ENCODE measurements at places on chromosomes 1 and 21.

- peak; percentile 9 for DNase-seq
These were observed 58.0 kb downstream of the RBM11 start for GRCh38 chr21:14273736-14274538.

- peak; percentile 89 for DNase-seq
These were observed 7.5 kb upstream of the PTPN7 start for GRCh38 chr1:202167708-202168415.

- no peak for DNase-seq
These were observed 1.3 kb downstream of the INAVA start for GRCh38 chr1:200895801-200896530.

- DNase-seq = no peak
These were observed 59.9 kb upstream of the CNTN2 start for GRCh38 chr1:204983136-204983535.

DNA sequence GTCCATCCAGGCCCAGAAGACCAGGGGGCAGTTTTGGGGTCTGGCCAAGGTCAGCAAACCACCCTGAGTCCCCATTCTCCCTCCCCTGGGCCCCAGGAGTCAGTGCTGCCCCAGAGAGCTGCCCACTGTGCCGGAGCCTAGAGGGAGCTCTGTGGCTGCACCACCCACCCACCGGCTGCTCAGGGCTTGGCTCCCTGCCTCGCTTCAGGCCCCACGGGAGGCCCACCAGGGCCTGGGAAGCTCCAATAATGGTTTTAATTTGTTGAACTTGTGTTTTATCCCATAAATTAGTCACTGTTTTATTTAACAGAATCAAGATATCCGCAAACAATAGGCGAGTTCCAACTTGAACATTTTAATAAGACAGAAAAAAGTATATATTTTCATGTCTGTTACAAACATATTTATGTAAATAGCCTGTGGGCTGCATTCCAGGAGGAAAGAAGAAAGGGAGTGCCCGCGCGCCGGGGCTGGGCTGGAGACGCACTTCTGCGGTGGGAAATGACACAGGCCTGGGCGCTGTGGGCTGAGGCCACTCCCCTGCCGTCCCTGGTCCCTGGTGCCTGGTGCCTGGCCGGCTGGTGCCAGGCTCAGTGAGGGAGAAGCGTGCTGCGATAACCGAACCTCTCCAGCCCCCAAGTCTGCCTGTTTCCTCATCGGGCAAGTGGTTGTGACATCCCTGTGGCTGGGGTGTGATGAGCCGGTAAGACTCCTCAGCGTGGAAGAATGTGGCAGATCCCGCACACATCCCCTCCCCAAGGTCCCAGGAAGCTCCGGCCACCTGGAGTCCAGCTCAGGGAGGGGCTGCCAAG lies 160.5 kb downstream of the PEX14 start:
- DNase-seq = peak; percentile 86

DNA sequence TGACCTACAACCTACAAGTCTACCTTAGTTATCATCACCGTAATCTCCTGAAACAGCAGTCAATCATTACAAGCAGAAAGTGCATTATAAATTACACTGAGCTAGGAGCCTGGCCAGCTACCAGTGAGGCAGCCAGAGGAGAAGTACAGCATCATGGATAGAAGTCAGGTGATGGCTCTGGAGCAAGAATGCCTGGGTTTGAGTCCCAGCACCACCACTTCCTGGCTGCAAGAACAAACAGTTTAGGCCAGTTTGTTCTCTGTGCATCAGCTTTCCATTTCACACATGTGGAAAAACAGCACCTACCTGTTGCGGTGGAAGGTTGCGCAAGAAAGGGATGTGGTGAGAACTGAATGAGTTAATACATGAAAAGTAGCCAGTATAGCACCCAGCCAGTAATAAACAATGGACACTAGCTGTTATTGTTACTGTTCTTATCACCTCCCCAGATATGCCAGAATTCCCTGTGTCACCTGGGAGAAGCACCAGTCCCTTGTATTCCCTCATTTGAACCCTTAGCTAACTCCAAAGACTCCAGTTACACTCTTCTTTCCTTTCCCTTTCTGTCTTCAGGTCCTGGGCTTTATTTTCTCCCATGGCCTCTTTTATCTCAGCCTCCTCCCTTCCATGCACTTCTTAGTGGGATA lies 9.0 kb downstream of the CREG1 start:
- no peak for DNase-seq

- no peak for DNase-seq
These were observed 89.5 kb upstream of the HIVEP3 start for GRCh38 chr1:42008264-42008663.

All from AG20443 (cell line).